ENCODE measurements at places on chromosomes 12 and 14.

GRCh38 chr14:30118992-30119640 is 191.5 kb upstream of the PRKD1 start:
- DNase-seq, result no peak

DNA sequence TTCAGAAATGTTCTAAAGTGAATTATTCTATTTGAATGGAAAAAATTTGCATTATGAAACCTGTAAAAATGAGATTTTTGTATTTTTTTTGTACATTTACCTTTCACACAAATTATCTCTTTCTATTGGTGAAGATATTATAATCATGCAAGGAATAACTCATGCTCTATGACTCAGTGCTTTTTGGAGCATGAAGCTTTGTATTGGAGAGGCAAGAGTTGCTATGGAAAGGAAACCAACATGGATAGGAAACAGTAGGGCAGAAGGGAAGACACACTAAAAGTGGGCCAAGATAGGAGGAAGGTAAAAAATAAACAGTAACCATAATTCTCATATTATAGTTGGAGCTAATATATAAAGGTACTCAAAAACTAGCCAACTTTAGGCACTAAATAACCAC is 79.0 kb downstream of the PLCZ1 start:
- no peak for DNase-seq

GRCh38 chr14:65756880-65757279 is 344.4 kb downstream of the FUT8 start:
- no peak for DNase-seq

GRCh38 chr12:92229381-92229780 is 83.7 kb upstream of the BTG1 start:
- no peak for DNase-seq

GRCh38 chr14:28141662-28142061 is 624.9 kb upstream of the FOXG1 start:
- DNase-seq, result no peak

GRCh38 chr12:126483145-126484068 is 1418.2 kb downstream of the AACS start:
- no peak for DNase-seq

GRCh38 chr14:51823706-51824105 is 36.7 kb upstream of the GNG2 start:
- no peak for DNase-seq
